CD4-positive, alpha-beta T cell treated with Interleukin-4 for 1 hour (primary cell): ENCODE measurements at places on chromosomes 7 and 10.

- peak; percentile 44 for DNase-seq
Measured at GRCh38 chr7:134636008-134636449, 10.6 kb upstream of the BPGM start.

- no peak for DNase-seq
Measured at GRCh38 chr10:6217611-6218010, 14.9 kb downstream of the PFKFB3 start.

DNA sequence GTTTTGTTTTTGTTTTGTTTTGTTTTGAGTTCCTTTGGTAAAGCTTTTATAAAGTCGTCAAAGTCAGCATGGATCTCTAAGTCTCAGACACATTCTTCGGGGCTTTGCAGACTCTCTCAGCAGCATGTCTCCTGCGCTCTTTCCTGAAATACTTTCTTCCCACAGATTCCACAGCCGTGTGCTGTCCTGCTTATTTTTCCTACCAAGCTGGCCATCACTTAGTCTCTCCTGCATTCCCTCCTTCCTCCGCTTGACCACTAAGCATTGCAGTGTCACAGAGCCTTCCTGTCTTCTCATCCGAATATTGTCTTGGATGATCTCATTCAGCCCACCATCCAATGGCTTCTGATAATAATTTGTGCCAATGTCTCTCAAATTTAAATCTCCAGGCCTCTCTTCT lies 434.3 kb upstream of the C7orf33 start:
- no peak for DNase-seq

DNA sequence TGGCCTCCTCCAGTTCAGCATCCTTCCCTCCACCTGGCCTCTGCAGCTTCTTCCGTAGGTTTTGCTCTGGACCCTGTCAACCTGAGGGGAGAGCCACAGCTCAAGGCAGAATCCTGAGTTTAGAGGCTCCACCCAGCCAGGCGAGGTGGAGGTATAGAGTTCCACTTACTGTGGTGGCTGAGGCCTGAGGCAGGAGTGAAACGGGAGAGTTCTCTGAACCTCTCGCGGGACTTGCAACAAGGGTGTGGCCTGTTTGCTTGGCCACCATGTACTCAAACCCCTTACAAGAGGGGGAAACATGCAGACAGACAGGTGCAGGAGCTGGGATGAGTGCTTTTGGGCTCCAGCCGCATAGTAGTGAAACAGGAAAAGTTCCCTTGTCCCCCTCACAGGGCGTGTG lies 154.0 kb upstream of the C7orf33 start:
- no peak for DNase-seq

DNA sequence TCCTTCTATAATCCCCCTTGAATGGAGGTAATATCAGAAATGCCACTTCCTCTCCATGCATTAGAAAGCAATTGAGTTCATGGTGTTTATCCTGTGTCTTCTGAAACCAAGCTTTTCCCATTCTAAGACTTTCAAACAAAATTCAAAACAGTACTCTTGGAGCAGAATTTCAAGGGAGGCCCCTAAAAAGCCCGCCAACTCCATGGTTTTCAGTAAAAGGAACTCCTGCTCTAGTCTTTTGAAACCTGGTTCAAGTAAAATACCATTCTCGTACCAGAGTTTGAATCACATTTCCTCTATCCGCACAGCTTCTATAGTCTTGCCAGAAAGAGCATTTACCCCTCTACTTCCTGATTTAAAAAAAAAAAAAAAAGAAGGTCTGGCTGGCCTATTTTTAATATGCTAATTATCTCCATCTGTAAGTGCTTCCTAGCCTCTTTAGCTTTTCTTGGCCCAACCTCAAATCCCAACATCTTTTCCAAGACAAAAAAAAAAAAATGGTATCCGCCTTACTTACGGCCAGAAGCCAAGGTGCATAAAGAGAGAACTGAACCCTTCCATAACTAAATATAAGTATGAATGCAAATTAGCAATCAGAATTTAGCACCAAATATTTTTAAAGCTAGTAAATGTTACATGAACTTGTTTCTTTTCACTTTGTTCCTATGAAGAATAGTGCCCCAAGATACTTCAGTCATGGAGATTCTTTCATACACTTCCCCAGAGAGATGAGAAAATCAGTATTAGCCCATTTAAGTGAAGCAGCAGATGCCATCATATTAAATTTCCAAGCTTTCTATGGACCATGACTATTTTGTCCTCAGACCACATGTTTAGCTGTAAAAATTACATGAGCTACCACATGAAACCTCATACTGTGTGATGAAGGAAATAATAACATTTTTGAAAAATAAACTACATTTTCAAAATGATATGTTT lies 199.9 kb upstream of the FAM3C start:
- DNase-seq, result no peak

DNA sequence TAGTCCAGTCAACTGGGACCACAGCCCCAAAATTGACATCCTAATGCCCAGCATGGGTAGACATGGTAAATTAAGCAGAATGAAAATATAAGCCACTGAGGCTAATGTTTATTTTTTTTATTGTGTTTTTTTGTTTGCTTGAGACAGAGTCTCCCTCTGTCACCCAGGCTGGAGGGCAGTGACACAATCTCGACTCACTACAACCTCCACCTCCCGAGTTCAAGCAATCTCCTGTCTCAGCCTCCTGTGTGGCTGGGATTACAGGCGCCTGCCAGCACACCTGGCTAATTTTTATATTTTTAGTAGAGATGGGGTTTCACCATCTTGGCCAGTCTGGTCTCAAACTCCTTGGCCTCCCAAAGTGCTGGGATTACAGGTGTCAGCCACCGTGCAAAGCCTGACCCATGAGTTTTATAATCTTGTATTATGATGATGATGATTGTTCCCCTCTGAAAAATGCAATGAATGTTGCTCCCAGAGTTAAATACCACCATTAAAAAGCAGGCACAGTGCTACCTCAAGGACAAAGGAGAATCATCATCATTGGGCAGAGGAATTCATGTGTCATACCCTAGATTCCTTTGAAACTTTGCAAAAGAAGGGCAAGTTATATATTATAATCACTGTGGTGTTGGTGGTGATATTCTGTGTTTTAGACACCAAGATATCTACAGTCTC lies 228.0 kb downstream of the PARD3 start:
- DNase-seq, result no peak

DNA sequence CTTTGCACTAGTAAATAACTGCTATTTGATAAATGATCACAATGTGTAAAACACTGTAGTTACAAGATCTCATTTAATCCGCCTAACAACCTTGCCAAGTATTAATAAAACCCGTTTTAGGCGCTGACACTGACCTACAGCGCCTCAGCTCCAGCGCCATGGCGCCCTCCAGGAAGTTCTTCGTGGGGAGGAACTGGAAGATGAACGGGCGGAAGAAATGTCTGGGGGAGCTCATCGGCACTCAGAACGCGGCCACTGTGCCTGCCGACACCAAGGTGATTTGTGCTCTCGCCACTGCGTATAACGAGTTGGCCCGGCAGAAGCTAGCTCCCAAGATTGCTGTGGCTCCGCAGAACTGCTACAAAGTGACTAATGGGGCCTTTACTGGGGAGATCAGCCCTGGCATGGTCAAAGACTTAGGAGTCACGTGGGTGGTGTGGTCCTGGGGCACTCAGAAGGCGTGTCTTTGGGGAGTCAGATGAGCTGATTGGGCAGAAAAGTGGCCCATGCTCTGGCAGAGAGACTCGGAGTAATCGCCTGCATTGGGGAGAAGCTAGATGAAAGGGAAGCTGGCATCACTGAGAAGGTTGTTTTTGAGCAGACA lies 1.1 kb upstream of the TNPO3 start:
- peak; percentile 5 for DNase-seq

GRCh38 chr10:103855424-103855823 lies at the start of gene SH3PXD2A:
Gene SH3PXD2A, minus strand, starts transcription at chr10:103855576. Its CDS starts 310 bp downstream, at chr10:103855266.
- no peak for DNase-seq

GRCh38 chr10:103748020-103748419 lies 107.4 kb downstream of the SH3PXD2A start:
- no peak for DNase-seq

DNA sequence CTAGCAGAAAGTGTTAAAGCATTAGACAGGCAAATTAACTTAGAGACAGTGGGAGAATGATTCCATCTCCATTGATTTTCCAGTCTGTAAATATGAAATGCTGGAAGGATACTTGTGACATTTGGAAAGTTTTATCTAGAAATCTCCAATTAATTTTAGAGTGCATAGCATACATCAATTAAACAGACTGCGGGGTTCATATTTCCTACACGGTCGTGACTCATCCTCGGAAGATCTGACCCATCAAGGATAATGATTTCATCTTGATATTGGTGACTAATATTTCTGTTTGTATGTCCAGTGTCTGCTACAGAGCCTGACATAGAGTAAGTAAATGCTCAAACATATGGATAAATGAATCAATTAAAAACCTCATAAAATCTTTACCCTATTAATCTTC lies 474.9 kb downstream of the KCNMA1 start:
- no peak for DNase-seq

- DNase-seq, result no peak
Measured at GRCh38 chr10:18542832-18543231, 108.6 kb downstream of the NSUN6 start.

DNA sequence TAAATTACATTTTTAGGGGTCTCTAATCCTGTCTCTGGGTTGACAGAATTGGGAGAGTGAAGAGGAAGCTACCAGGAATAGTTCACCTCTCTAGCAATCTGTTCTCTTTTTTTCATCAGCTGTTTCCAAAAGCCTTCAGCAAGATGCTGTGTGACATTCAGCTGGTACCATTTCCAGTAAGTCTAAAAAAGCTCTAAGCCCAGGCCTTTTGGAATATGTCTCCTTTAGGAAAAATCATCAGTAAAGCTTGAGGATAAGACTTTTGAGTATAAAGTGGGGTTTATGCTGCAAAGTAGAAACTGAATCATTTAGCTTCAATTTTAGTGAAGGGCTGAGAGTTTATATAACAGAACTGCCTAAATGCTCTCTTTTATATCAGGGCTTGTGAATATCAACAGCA lies 81.5 kb downstream of the CCNY start:
- no peak for DNase-seq

DNA sequence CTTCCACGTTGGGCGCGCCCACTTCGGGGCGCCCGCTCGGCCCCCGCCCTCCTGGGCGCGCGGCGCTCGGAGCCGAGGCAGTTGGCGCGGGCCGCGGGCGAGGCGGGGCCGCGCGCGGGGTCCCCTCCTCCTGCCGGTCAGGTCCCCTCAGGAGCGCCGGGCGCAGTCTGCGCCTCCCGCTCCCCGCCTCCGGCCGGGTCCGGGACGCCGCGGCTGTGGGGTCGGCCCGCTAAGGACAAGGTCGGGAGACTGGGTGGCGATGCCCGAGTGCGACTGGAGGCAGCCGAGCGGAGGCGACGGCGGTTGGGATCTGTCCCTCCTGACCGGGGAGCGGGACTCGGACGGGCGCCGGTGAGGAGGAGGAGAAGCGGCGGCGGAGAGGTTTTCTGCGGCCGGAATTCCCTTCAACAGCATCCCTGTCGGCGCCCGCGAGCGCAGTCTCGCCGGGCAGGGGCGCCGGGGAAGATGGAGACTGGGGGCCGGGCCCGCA lies at the start of gene ATRNL1:
Gene ATRNL1 (plus strand): TSS at position 80 of the 490 bp plus-strand sequence. CDS start 386 bp downstream, at position 466.
- no peak for DNase-seq

DNA sequence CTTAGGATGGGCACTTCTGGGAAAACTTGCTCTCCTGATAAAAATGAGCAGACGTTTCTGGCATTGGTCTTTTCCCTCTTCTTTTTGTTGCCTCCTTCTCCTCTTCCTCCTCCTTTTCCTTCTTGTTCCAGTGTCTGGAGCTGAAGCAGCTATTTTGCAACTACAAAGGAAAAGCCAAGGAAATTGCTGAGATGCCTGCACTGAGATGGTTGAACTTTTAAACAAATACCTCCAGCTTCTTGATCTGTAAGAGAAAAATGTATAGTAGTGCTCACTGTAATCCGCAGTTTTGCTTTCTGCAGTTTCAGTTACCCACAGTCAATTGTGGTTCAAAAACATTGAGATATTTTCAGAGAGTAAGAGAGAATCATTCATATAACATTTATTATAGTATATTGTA lies 7.5 kb upstream of the SND1 start:
- no peak for DNase-seq

DNA sequence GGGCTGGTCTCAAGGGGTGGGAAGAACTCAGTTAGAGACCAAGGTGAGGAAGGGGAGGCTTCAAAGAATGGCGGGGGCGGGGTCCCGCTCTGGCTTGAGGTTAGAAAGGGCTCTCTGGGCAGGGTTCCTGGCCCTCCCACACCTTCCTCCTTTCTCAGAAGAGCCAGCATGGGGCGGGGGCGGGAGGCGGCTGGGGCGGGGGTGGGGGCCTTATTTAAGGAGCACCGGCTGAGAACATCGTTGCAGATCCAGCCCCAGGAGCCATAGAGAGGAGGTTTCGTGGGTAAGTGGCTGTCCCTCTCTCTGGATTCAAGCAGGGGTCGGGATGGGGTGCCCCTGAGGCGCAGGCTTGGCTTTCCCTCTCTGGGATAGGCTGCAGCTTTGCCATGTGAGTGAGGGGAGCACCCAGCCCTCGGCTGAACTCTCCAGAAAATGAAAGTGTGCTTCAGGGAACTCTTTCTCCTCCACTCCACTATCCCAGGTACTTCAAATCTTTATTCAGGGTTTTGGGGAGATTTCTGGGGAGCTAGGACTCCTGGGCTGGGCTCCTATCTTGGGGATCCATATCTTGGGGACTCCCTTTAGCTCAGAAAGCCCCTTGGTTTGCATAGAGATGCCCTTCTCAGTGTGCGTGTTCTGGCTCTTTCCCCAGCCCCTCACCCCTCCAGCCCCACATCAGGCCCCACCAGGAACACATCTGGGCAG lies 3.3 kb upstream of the CUEDC2 start:
- no peak for DNase-seq

DNA sequence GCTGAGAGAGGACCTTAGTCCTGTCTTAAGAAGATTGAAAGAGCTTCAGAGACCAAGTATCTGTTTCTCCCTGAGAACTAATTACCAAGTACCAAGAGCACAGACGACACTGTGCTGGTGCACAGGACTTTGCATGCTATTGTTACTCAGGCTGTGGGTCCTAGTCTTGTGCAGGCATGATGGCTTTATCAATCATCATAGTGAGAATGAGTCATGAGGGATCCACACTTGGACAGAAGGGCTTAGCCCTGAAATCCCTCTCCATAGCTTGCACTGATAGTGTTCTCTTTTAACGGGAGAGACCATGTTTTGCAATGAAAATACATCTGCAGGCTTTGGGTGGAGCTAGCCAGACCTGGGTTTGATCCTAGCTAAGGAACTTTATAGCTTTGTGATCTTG lies 93.3 kb downstream of the SORCS3 start:
- no peak for DNase-seq

GRCh38 chr10:64062793-64063192 lies 541.6 kb downstream of the REEP3 start:
- DNase-seq, result no peak

DNA sequence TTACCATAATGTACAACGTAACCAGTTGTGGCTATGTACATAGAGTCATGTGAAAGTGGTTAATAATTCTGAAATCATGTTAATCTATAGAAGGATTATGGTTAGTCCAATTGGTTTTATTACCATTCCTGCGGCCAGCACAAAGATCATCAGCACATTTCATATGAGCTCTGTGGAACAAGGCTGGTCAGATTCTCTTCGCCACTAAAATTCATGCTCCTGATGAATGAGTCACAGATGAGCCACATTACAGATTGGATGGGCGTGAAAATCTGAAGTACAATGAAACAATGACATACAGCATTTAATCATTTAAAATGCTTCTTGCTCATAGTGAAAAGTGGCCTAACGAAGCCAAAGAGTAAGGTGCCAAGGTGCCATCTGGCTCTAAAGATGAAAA lies 716.2 kb upstream of the PHF14 start:
- DNase-seq, result no peak

- no peak for DNase-seq
Measured at GRCh38 chr7:142696456-142697179, 52.7 kb upstream of the PRSS1 start.
